Stimulated activated CD8-positive, alpha-beta memory T cell treated with anti-CD3 and anti-CD28 coated beads, Interleukin-12 subunit alpha, Interleukin-12 subunit beta, amount 100 ng/mL, for 4 hours (primary cell): ENCODE measurements at places on chromosomes 13 and 19.

- DNase-seq, result no peak
These were observed 474.7 kb downstream of the DIAPH3 start for GRCh38 chr13:59689057-59689456.

- no peak for DNase-seq
These were observed 782 bp upstream of the JUND start for GRCh38 chr19:18282021-18282787.

DNA sequence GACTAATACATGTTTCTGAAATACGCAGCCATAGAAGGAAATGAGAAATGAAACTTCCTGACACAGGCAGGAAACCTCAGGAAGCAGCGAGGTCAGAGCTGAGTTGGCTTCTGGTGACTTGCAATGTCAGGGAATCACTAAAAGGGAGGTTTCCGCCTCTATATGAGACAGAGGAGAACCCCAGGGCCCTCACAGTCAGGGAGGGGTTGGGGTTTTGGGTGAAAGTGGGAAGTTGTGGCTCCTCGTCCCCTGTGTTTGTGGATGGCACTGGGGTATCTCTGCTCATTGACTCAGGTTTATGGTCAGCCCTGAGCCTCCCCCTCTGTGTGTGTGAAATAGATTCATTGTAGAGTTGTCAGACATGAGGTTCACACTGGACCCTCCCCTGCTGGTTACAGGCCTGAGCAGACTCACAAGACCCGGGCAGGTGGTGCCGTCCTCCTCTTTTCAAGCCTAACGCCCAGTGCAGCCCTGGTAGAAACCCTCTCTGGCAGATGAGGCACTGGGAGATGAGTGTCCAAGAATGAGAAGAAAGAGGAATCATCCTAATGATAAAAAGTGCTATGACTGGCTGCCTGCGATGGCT lies 5.5 kb upstream of the LILRA6 start:
- no peak for DNase-seq

GRCh38 chr13:89169951-89170350 lies 1498.8 kb downstream of the SLITRK5 start:
- no peak for DNase-seq

DNA sequence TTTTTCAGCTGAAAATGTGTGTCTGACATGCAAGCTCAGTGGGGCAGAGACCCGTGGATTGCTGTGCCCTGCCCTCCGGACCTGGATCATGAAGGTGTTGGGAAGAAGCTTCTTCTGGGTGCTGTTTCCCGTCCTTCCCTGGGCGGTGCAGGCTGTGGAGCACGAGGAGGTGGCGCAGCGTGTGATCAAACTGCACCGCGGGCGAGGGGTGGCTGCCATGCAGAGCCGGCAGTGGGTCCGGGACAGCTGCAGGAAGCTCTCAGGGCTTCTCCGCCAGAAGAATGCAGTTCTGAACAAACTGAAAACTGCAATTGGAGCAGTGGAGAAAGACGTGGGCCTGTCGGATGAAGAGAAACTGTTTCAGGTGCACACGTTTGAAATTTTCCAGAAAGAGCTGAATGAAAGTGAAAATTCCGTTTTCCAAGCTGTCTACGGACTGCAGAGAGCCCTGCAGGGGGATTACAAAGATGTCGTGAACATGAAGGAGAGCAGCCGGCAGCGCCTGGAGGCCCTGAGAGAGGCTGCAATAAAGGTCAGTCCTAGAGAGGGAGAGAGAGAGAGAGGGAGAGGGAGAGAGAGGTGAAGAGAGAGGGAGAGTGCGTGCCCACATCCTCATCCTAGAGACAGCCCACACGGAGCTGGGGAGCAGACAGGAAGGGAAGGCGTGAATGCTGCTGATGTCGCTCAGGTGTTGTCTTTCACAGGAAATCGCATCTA lies 5.1 kb upstream of the DCUN1D2 start:
- no peak for DNase-seq

GRCh38 chr19:49415102-49415809 lies 8.0 kb downstream of the PTH2 start:
- DNase-seq, result no peak

GRCh38 chr19:57395710-57396109 lies 6.1 kb downstream of the ZNF548 start:
- DNase-seq, result no peak
